ENCODE measurements at places on chromosomes 4 and X. TPM values are rescaled to one million over a fixed set of nuclear protein-coding genes. Genes with fewer than 3 reads are reported as not detected.

DNA sequence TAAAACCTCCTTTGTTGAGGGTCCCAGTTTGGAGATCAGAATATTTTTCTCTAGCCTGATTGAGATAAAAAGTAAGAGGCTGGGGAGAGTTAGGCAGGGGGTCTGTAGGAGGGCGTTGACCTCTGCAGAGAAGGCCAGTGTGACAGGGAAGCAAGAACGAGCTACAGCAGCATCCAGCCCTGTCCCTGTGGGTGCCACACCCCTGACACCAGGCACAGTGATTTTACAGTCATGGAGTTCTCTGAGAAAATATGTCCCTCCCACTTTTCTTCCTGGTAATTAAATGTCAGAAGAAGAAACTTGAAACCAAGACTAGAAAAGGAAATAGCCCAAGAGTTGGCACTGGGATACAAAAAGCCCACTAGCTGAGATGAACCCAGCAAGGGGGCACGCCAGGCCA lies 25.0 kb upstream of the HELT start:
- no peak for DNase-seq
- H3K4me3 ChIP-seq = no peak overlapping the region
- H3K27me3 ChIP-seq = no peaks in the 10 kb centered on the region
- H3K4me1 ChIP-seq = no peaks in the 10 kb centered on the region

DNA sequence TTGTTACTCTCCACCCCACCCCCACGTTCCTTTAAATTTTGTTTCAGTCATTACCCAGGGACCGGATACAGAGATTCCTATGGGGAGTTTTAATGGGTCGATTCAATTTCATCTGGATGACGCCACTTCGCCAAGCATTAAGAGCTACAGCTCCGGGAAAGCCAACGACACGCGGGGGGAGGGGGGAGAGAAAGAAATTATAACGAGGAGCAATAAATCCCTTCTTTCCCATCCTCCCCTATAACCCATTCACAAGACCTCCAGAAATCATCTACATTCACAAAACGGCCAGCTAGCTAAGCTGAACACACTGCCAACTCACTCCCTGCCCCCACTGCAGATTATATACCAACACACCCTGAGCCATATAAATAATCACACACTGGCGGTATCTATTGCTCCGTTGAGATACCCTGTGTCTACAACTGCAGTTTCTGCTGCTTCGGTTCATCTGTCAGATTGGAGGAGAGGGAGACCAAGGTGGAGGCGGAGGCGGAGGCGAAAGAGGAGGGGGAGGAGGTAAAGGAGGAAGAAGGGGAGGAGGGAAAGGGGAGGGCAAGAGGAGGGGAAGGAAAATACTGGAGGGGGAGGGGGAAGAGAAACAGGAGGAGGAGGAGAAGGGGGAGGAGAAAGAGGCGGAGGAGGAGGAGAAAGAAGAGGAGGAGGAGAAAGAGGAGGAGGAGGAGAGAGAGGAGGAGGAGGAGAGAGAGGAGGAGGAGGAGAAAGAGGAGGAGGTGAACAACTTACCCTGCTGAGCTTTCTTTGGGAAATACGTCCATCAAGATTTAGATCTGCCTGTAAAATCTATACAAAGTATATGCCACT lies 113.9 kb upstream of the VAMP7 start:
- peak overlapping the region; percentile 68 for H3K4me3 ChIP-seq
- H3K27ac ChIP-seq = no peak overlapping the region
- DNase-seq = peak; percentile 12
- H3K4me1 ChIP-seq = no peaks in the 10 kb centered on the region

DNA sequence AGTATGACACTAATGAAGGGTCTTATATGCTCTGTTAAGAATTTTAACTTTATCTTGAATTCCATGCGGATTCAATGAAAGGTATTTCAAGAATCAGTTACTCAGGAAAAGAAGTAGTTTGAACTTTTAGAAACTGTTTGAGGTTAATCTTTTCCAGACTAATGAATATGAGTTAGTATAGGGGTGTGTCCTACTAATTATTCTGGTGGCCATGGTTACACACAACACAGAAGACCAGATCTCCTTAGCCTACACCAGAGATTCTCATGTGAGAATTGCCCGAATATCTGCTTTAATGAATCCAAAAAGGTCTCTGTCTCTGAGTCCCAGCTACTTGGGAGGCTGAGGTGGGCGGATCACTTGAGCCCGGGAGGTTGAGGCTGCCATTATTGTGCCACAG lies 100.4 kb downstream of the MMRN1 start:
- H3K36me3 ChIP-seq = no peaks in the 10 kb centered on the region
- no peak overlapping the region for H3K27ac ChIP-seq
- no peaks in the 10 kb centered on the region for H3K27me3 ChIP-seq
- H3K4me1 ChIP-seq = no peaks in the 10 kb centered on the region
- no peak overlapping the region for H3K4me3 ChIP-seq
- DNase-seq = no peak

GRCh38 chrX:15143050-15143824 lies 126.6 kb downstream of the ASB9 start:
- no peak for DNase-seq
- H3K4me3 ChIP-seq = no peak overlapping the region
- H3K27me3 ChIP-seq = no peaks in the 10 kb centered on the region
- H3K36me3 ChIP-seq = no peaks in the 10 kb centered on the region

DNA sequence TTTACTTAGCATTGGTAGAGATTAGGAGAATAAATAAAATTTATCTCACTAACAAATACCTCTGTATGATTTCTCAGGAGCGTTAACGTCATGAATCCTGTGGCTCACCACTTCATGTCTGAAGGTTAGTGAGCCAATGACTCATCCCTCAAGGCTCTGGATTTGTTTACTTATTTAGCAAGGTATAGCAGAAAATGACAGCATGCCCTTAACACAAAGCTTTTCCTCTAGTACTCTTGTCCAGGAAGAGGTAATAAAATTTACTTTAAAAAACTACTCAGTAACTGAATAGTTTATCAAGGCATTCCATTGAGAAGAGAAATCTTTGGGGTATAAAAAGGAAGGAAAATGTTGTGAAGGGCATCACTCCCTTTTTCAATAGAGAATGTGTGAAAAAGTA lies 823.8 kb downstream of the CCSER1 start:
- no peak for DNase-seq
- H3K27ac ChIP-seq = no peak overlapping the region
- no peak overlapping the region for H3K4me3 ChIP-seq

DNA sequence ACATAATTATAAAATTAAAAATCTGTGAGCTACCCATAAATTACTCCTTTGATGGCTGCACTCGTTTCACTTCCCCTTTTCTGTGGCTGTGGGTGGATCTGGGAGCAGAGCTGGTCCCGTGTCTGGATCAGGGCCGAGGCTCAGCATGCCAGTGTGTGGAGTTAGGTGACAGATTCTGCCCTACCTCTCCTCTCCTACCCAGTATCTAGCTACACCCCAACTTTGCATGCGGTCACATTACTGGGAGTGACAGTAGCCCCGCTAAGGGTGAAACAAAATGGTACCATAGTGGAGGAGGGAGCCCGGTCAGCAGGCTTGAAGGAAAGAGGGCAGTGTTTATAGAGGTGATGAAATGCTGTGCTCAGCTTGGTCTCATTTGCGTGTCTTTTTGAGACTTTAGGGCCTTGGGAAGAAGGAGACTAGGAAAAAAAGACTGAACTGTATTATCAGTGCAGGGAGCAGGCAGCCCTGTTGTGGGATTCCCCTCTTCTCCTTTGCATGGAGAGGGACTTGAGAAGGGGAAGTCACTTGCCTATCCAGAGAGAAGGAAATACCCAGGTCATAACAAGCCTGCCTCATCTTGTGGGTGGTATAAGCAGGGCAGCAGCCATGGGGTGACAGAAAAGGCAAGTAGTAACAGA lies 48.4 kb downstream of the ARHGAP10 start:
- no peaks in the 10 kb centered on the region for H3K27me3 ChIP-seq
- peaks cover 58% of the 10 kb centered on the region for H3K4me1 ChIP-seq
- H3K36me3 ChIP-seq = no peaks in the 10 kb centered on the region
- H3K27ac ChIP-seq = no peak overlapping the region
- no peak for DNase-seq
- H3K4me3 ChIP-seq = peak overlapping the region; percentile 14

DNA sequence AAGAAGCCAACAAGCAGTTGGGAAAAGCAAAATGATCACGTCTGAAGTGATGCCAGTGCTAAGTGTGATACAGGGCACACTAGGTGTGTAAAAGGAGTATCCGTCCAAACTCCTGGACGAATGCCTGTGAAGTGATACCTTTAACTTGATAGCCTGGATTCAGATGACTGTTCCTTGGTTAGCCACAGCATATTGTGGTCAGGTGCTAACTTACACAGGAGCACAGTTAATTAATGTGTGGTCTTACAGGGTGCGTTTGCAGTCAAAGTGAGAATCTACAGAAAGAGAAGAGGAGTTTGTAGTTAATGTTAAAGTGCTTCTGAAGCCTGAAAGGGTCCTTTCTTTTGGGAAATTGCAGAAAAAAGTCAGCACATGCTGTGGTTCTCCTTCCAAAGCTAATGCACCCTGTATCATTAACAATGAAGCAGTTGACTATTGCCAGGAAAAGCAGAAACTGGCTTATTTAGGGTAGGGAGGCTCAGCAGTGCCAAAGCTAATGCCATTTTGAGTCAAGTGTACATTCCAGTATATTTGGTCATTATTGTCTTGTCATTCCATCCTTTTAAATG lies 61.1 kb downstream of the DCLK2 start:
- no peaks in the 10 kb centered on the region for H3K27me3 ChIP-seq
- no peak overlapping the region for H3K4me3 ChIP-seq
- no peak overlapping the region for H3K27ac ChIP-seq
- H3K36me3 ChIP-seq = no peaks in the 10 kb centered on the region
- DNase-seq = no peak

DNA sequence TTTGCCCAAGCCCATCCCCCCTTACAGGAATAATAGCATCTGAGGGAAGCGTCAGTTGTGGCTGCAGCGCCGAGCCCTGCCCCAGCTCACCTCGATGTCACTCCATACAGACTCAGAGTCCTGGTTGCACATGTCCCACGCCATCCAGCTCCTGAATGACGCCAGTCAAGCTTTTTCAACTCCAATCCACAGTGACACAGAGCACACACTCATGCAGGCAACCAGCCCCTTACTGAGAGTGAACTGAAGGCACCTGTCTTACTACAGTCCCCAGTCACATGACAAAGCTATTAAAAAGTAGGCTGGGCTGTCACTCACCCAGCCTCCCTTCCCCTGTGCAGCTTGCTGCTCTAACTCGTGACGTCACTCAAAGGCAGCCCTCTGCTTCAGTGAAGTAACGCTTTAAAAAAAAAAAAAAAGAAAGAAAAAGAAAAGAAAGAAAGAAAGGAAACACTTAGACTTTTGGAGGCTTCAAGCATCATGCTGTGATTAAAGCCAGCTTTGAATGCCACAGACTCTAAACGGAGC lies at the start of gene PPARGC1A:
PPARGC1A (minus strand) TSS at position 234 of the 528 bp plus-strand sequence; CDS start at position 144, 90 bp downstream.
- H3K36me3 ChIP-seq = no peaks in the 10 kb centered on the region
- no peak for DNase-seq
- peak within 1 kb of the TSS; percentile 24 for H3K27ac ChIP-seq
- H3K4me1 ChIP-seq = peaks cover 18% of the 10 kb centered on the region

- no peaks in the 10 kb centered on the region for H3K27me3 ChIP-seq
- DNase-seq = no peak
- H3K27ac ChIP-seq = no peak overlapping the region
Observed at GRCh38 chr4:175935016-175935661, 123.1 kb upstream of the GPM6A start.

- H3K27ac ChIP-seq = no peak overlapping the region
- DNase-seq = no peak
- H3K36me3 ChIP-seq = no peaks in the 10 kb centered on the region
- peaks cover 33% of the 10 kb centered on the region for H3K4me1 ChIP-seq
Observed at GRCh38 chr4:2411786-2412510, 6.5 kb downstream of the ZFYVE28 start.

DNA sequence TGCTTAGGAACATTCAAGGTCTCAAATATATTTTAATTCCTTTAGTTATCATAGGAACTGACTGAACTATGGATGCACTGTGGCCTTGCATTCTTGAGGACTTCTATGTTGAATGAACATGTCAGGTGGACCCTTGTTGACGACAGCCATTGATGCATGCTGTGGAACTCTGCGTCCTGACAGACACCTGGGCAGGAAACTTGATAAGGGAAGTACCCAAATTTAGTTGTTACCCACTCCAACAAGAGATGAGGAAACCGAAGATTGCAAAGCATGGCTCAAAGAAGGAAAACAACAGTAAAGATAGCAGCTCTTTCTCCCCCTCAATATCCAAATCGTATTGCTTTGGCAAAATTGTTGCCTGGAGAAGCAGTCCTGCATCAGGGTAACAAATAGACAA lies 540.0 kb upstream of the NR3C2 start:
- no peak for DNase-seq
- H3K36me3 ChIP-seq = no peaks in the 10 kb centered on the region
- no peak overlapping the region for H3K27ac ChIP-seq
- H3K4me1 ChIP-seq = peaks cover 2% of the 10 kb centered on the region
- no peaks in the 10 kb centered on the region for H3K27me3 ChIP-seq
- no peak overlapping the region for H3K4me3 ChIP-seq

DNA sequence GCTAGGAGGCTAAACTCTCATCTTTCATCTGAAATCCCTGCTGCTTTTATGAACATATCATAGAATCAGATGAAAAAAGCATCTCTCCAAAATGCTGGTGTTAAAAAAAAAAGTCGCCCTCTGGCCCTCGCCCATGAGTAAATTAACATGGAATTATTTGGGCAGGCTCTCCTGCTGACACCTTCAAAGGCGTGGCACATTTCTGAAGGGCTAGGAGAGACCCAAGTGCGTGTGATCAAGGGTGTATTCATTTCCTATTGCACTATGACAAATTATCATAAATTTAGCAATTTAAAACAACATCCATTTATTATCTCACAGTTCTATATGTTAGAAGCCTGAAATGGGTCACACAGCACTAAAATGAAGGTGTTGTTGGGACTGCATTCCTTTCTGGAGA lies 5.1 kb downstream of the ANXA3 start:
- H3K4me3 ChIP-seq = no peak overlapping the region
- DNase-seq = no peak
- peaks cover 17% of the 10 kb centered on the region for H3K4me1 ChIP-seq
- H3K27ac ChIP-seq = no peak overlapping the region
- H3K27me3 ChIP-seq = no peaks in the 10 kb centered on the region
- H3K36me3 ChIP-seq = no peaks in the 10 kb centered on the region

GRCh38 chr4:85565761-85566480 lies 91.0 kb downstream of the ARHGAP24 start:
- no peak overlapping the region for H3K4me3 ChIP-seq
- H3K27me3 ChIP-seq = no peaks in the 10 kb centered on the region
- H3K27ac ChIP-seq = no peak overlapping the region
- no peaks in the 10 kb centered on the region for H3K36me3 ChIP-seq

DNA sequence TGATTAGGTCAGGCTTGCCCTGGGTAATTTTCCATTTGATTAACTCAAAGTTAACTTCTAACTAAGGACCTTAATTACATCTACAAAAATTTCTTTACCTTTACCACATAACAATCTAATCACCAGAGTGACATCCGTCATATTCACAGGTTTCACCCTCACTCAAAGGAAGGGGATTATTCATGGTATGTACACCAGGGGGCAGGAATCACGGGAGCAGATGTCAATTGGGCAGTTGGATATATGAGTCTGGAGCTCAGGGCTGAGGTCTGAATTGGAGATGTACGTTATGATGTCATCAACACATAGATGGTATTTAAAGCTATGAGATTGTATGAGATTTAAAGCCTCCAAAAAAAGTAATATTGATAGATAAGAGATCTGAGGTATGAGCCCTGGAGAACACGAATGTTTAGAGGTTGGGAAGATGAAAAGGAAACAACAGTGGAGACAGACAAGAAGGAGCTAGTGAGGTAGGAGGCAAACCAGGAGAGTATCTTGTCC lies 52.9 kb downstream of the PGRMC1 start:
- H3K4me3 ChIP-seq = no peak overlapping the region
- no peak overlapping the region for H3K27ac ChIP-seq
- H3K36me3 ChIP-seq = no peaks in the 10 kb centered on the region

- no peaks in the 10 kb centered on the region for H3K4me1 ChIP-seq
- H3K27ac ChIP-seq = no peak overlapping the region
- no peak overlapping the region for H3K4me3 ChIP-seq
Observed at GRCh38 chrX:51182545-51182944, 150.1 kb upstream of the NUDT10 start.

NXF3 gene
- total RNA-seq = 0.49 TPM

YIPF7 gene
- total RNA-seq = not detected

TCEAL2 gene
- total RNA-seq = 10.3 TPM

SSX3 gene
- total RNA-seq = not detected

Data from thoracic aorta (tissue), 2 donors.